ENCODE measurements at places on chromosomes 3 and 15.

DNA sequence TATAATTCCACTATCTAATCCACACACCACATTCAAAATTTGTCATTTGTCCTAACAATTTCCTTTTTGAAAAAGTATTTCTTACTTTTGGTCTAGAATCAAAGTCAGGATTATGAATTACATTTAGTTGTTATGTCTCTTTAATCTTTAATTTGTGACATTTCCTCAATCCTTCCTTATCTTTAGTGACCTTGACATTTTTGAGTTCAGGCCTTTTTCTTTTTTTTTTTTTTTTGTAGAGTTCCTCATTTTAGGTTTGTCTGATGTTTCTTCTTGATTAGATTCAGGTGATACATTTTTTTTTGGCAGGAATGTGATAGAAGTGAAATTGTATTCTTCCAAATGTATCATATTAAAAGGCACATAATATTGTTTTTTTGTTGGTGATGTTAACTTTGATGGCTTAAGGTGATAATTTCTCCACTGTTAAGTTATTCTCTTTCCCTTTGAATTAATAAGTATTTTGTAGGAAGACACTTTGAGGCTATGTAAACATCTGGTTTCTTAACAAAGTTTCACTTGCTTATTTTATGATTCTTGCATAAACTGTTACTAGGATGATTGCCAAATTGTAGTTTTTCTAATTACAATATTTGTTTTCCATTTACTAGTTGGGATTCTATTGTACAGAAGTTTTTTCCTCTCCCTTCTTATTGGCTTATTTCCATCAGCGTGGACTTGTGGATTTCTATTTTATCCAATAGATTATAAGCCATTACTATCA, 16.3 kb downstream of the SLC35G2 start:
- no peak for ATAC-seq

DNA sequence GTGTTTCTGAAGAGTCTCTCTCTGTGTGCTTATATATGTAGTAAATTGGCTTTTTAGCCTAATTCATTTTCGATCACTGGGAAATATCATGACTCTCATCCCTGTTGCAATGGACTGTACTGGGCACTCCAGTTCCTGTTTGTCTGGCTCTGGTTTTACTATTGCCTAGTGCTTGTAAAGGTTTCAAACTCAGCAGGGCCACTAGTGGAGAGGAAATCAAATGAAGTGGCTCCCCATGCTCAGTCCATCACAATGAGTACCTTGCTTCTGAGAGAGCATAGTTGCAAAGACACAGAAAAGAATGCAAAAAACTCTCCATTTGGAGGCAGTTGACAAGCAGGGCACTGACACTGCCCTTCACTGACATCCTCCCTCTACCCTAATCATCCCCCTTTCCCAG, 167.8 kb downstream of the TAFA4 start:
- ATAC-seq = peak; percentile 45

DNA sequence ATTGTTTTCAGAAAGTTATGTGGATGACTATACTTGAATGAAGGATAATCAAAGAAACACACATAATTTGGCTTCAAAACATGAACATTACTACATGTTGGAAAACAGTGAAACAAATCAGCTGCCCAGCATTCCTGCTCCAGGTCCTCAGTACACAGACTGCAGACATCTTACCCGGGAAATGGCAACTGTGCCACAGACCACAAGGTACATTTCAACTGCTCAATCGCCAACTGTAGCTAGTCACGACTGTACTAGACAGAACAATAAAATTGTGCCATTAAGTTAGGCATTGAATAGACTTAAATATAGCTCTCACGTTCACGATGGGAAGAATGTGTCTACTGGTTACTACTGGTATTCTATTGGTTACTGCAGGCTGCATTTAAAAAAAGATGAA, 5.0 kb downstream of the NAA50 start:
- ATAC-seq = no peak

- no peak for ATAC-seq
These were observed 109.7 kb downstream of the LRRC49 start for GRCh38 chr15:71002316-71002715.

DNA sequence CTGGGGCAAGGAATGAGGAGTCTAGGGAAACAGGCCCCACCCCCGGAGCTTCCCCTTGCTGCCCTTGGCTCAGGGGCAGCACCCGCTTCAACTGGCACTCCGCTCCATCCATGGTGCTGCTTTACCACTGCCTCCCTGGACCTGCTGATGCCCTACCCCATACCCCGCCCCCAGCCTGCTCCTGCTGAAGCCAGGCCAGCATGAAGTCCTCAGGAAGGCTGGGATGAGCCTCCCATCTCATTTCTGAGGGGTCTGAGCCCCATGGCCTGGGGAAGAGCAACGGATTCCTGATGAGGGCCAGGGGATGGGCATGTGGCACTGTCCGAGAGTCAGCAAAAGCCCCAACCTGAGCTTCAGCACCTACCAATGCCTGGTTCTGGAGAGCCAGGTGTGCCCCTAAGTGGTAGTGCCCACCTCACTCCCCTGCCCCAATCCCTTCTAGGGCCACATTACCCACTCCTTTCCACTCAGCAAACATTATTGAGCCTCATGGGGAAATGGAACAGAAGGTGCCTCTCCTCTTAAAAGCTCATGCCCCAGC, 21.0 kb downstream of the SEC61A1 start:
- ATAC-seq = no peak

- no peak for ATAC-seq
These were observed 78.3 kb upstream of the TPM1 start for GRCh38 chr15:62964251-62964650.

GRCh38 chr3:64321747-64322146, 96.5 kb upstream of the PRICKLE2 start:
- no peak for ATAC-seq

GRCh38 chr3:30131191-30131590, 475.2 kb upstream of the TGFBR2 start:
- ATAC-seq = no peak

- no peak for ATAC-seq
These were observed 18.3 kb downstream of the TMEM62 start for GRCh38 chr15:43151688-43152087.
